T-helper 17 cell (primary cell): ENCODE measurements at places on chromosomes 11 and 22.

DNA sequence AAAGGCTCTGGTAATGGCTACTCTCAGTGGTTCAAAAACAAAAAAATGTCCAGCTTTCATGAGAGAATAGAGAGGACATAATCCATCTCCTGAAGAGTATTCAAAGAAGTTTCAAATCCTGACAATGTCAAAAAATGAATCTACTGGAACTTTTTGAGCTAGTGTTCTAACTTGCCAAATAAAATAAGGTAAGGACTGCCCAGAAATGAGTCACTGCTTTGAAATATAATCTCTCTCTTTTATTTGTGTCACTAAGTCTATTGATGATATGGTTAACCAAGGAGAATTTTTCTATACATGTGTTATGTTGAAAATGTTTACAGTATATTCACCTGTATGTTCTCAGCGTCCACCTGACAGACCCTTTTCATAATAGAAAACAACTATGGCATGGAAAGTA is 3.4 kb downstream of the GUCY1A2 start:
- no peak for DNase-seq

DNA sequence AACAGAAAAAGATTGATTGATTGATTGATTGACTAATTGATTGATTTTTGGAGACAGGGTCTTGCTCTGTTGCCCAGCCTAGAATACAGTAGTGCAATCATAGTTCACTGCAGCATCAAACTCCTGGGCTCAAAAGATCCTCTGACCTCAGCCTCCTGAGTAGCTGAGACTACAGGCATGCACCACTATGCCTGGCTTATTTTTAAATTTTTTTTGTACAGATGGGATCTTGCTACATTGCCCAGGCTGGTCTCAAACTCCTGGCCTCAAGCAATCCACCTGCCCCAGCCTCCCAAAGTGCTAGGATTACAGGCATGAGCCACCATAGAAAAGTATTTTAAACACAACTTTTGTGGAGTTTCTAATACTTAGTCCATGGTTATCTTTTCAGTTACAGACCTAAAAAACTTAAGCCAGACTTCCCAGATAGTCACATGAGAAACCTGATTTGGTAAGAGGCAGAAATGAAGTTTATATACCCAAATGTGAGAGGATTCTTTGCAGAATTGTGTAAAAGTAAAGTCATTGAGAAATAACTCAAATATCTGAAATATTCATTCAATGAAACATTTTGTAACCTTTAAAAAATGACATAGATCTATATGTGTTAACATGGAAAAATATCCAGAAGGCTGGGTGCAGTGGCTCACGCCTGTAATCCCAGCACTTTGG is 186.5 kb downstream of the SWAP70 start:
- no peak for DNase-seq

DNA sequence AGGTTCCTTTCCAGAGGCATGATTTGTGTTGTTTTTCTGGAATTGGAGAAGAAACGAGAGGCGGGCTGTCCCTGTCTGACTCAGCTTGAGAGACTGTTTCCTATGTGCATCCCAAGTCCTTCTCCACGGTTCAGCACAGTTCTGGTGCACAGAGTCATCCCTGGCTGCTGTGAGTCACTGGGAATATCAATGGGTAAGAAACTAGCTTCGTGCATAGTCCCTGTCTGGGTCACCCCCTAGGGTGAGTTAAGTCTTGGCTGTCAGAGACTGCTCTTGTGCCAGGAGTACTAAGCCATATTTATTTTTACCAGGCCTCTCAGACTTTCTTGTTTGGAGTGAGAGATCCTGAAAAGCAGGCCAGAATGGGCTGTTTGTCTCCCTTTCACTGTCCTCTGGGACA is 2.4 kb upstream of the LRP4 start:
- no peak for DNase-seq

DNA sequence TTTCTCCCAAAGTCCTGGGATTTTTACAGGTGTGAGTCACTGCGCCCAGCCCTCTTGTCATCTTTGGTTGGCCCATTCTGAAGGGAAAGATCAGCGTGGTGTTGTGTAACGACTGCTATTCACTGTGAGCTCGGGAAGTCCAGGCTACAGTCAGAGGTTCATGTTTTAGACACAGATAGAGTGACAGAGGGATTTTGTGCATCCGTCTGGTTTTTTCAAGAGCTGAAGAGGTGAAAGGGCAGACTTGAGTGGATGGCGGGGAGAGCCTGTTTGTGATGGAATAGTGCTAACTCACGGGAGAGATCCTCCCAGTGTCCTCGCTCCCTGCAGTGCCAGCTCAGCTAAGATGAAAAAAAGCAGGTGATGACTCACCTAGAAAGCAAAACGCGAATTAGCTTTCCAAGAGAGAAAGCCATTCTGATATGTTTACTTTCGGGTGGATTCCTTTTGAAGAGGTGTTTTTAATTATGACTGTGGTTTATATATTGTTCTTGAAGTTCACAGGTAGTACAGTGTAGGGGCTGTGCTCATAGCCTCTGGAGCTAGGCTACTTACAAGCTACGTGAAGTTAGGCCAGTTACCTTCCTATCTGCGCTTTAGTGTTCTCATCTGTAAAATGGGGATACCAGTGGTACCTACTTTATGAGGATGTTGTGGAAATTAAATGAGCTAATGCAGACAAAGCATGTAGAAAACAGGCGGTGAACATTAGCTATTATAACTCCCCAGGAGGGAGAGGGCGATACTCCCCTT is 67.2 kb downstream of the C11orf91 start:
- no peak for DNase-seq

GRCh38 chr11:65906602-65907001 is 6.4 kb upstream of the FOSL1 start:
- DNase-seq: no peak

- DNase-seq: no peak
Measured at GRCh38 chr11:41222236-41222635, 237.2 kb downstream of the LRRC4C start.

DNA sequence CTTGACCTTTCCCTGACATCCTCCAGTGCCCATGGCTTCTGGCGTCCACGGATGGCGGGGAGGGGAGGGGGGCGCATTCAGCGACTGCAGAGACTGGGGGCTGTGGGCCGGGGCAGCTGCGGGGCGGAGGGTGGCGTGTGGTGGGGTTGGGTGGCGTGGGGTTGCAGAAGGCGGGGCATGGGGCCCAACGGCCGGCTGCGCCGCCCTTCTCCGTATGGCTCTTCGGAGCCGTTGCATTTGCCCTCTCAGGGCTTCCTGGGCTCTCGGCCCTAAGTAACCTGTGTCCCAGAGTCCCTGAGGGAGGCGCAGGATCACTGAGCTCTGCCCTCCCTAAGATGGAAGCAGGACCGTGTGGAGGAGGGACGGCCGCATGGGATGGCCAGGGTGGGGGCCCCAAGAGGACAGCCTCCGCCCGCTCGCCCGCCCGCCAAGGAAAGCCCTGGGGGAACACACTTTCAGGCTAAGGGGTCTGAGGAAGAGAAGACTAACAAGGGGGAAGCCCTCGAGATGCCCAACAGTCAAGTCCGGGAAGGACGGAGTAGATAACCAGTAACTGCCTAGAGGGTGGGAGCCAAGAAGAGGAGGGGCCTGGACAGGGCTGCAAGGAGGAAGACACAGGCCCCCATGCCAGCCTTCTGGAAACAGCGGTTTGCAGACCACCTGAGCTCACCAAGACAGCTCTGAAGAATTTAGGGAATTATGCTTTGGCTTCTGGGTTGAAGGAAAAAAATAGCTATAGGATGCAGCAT is 9.2 kb upstream of the AIFM3 start:
- DNase-seq: no peak

DNA sequence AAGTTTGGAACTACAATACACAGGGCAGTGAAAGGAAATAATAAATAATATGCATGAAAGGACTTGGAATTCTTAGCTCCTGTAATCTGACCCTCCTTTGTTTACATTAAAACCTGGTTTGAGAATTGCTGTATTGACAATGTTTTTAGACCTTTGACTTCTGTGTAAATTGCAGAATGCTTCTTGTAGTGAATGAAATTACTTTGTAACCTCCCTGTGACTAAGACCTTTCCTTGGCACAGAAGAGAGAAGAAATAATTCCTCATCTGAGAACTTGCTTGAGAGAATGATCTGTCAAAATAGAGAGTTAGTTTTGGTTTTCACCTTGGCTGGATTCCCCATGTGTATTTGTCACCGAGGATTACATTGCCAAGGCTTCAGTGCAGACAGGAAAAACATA is 640.0 kb upstream of the ANO5 start:
- no peak for DNase-seq

- DNase-seq: no peak
Measured at GRCh38 chr22:48367731-48368130, 1459.9 kb downstream of the BRD1 start.

DNA sequence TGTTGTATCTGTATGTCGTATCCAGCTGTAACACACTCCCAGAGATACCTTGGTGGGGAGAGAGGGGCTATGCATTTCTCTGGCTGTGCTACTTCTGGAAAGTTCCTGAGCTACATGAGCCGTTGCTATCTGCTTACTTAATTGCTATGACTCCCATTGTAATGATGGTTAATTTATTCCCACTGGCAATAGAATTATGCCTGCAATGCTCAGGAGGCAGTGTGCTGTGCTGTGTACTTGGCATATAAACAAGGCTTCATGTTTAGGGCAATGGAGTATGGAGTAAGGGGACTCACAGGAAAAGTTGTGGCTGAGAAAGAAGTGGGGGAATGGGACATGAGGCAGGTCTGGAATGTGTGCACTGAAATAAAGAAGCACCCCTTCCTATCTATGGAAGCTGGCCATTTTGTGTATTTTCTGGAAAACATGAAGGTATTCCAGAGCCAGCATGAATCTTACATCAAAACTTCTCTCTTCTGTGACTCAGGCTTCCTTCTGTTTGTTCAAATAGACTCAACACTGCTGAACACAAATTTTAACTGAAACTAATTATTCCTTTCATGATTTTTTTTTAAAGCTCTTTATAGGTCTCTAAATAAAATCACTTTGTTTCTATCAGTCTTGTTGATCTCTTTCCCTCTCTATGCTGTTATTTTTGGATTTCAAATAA is 40.6 kb downstream of the CD44 start:
- no peak for DNase-seq

- no peak for DNase-seq
Measured at GRCh38 chr11:1858154-1858553, 5.3 kb downstream of the LSP1 start.

GRCh38 chr11:85539740-85540139 is 87.4 kb downstream of the DLG2 start:
- DNase-seq: no peak

DNA sequence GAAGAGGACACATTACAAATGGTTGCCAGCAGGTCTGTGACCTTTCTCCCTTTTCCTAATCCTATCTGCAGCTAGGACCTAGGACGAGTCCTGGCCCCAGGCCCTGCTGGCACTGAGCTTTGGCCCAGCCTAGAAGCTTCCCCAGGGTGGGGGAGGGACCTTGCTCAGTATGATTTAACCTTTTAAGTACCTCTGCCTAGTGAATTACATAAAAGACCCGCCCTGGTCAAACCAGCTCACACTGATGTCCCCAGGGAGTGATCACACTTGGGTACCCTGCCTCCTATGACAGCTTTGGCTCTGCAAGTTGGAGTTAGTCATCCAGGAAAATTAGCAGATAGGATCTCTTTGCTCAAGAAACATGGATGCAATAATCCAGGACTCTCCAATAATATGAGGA is 21.9 kb downstream of the ASCC2 start:
- DNase-seq: no peak

DNA sequence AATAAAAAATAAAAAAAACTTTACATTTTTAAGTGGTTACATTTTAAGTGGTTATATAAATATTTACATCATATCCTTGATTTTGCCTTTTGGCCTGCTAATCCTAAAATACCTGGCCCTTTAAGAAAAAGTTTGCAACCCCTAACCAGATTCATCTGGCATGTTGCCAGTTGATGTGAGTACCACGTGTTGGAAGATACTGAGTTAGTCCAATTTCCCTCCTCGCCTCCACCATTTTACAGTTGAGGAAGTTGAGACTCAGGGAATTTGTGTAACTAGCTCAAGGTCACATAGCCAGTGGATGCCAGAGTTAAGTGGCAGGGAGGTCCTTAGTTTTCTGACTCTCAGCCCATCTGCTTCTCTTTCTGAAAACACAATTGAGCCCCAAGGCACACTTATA is 5.1 kb downstream of the ELF5 start:
- DNase-seq: no peak

DNA sequence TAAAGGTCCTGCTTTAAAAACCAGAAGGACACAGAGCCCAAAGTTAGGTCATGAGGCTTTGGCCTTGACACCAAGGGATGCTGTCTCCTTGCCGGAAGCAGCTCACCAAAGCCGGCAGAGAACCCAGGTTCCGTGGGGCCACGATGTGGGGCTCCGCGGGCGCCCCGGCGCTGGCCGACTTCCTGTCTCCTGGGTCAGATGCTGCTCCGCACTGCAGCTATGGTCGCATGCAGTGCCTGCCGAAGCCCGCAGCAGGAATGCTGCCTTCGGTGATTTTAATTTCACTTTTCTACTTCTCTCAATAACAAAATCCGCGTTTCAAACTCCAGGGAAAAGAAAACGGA is 454 bp upstream of the OTUB1 start:
- peak; percentile 57 for DNase-seq

DNA sequence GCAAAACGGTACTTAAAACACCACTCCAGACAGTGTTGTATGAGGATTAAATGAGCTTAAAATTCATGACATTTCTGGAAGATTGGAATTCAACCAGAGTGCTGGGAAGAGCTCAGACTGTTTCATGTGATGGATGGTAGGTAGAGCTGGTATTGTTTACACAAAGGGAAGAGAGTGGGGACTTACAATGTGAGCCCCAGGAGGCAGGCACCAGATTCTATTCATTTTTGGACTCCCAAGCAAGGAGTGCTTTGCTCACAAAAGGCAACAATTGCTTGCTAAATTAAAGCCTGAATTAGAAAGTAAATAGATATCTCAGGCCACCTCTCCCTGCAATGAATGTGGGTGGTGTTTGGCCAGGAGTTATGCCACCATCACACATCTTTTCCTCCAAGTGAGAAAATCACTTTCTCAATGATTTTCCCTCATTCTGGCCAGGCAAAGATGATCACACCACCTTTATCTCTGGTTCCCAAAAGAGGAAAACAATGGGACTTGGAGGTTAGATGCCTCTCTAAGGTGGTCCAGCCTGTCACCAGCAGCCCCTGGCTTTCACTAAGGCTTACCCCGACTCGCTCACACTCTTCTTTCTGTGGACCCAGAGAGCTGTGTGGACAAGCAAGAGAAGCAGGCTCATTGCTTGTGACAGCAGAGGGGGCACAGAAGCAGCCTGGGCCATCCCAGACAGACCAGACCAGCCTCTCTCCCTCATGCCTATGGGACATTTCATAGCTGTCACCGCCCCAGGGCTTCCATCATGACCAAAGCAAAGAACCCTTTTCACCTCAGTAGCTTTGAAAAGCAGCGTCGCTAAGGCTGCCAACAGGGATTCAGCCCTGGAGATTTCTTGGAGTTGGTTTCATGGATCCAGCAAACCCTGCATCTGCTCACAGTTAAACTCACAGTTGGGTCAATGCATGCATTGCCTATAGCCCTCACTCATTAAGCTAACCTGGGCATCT is 63.5 kb upstream of the DRD2 start:
- no peak for DNase-seq

DNA sequence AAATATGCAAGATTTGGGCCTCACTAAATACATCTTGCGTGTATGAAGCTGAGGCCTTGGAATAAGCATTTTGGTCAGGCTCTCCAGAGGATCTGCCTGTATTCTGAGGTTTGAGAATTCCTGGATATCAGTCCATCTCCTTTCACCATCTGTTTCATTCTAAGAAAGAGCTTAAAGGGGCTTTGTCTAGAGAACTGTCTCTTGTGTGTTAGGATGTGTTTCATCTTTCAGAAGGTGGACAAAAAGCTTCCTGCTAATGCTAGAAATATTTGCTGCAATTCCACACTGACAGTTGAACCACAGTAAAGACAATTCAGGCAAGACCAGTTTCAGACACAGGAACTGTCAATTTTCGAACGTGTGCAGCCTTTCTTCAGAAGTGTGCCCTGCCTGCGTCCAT is 185.4 kb downstream of the DBX1 start:
- DNase-seq: no peak

- no peak for DNase-seq
Measured at GRCh38 chr22:27148055-27148454, 490.7 kb downstream of the MIAT start.
